ENCODE measurements at places on chromosomes 16 and 17. TPM values are rescaled to one million over a fixed set of nuclear protein-coding genes. Genes with fewer than 3 reads are reported as not detected.

- DNase-seq: peak; percentile 79
These were observed 72.8 kb upstream of the MED9 start for GRCh38 chr17:17403899-17404576.

GRCh38 chr17:75691801-75692626 is 24.9 kb downstream of the SAP30BP start:
- no peak for DNase-seq

GRCh38 chr16:80996688-80997138 is 10.0 kb downstream of the CMC2 start:
- no peak for DNase-seq

The ABCC11 gene
- total RNA-seq: not detected

The PROCA1 gene
- 0.14 TPM for total RNA-seq

All from stomach (tissue), 19 donors.